ENCODE measurements at places on chromosomes 12 and 14.
A peak's percentile ranks its signal among the peaks of the same experiment; 100 is the strongest.

DNA sequence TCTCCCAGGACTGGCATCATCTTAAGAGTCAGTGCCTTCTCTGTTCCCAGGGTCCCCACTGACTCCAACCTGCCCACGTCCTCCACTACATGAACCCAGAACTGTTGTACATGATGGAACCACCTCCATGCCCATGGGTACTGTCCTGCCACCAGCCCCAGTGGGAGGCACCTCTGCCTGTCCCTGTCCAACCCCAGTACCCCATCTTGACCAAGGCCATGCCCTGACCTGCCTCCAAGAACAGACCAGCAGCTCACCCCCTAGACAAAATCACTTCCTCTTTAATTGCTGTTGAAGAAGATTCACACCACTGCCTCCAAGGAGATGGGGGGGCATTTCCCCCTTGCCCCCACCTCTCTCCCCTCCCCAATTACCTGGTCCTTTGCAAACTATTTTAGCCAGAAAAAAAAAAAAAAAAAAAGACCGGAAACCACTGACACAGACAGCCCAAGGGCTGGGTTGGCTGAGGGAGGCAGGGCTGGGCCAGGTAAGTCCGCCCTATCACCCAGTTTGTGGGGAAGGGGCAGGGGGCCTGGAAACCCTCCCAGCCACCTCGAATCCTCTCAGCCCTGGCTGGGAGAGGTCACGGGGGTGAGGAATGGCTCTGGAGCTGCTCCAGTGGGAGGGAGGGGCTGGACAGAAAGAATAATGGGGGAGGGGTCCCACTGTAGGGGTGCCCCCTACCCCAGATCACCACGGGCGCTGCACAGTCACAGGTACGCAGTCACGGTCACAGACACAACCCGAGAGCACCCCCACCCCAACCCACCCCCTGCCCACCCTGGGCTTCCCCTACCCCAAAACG is 13.4 kb downstream of the AGAP2 start:
- no peak for DNase-seq

DNA sequence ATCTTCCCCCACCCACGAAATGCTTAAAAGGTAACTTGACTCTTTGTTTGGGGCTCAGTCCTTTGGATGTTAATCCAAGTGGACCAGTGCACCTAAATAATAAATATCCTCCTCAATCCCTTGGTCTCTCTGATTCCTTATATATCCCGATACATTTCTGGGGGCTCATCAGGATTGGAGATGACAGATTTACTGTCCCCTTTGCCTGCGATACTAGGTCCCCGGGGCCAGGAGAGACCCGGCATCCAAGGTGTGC is 26.3 kb downstream of the KLRK1 start:
- DNase-seq: no peak

DNA sequence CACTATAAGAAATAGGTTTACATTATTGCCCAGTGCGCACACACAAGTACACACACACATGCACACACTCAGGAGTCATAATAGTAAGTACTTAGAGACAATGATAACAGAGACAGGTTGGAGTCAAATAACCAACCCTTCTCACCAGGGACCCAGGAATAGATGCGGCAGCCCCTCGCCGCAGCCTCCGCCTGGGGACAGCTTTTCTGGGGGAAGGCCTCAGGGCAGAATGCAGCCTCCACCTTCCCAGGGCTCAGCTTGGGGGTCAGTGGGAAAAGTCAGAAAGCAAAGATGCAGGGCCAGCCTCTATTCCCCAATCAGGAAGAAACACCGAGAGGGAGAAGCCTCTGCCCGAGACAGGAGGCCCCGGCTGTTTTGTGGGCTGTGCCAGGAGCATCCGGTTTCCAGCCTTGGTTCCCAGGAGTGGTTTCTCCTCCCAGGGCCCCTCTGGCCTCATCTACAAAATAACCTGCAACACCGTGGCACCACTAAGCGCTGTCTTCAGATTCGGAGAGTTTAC is 23.4 kb upstream of the EIF5 start:
- no peak for DNase-seq

- DNase-seq: no peak
Measured at GRCh38 chr14:94532447-94532846, 23.2 kb upstream of the SERPINA12 start.

GRCh38 chr14:103889313-103890051 is 38.8 kb upstream of the TDRD9 start:
- no peak for DNase-seq

DNA sequence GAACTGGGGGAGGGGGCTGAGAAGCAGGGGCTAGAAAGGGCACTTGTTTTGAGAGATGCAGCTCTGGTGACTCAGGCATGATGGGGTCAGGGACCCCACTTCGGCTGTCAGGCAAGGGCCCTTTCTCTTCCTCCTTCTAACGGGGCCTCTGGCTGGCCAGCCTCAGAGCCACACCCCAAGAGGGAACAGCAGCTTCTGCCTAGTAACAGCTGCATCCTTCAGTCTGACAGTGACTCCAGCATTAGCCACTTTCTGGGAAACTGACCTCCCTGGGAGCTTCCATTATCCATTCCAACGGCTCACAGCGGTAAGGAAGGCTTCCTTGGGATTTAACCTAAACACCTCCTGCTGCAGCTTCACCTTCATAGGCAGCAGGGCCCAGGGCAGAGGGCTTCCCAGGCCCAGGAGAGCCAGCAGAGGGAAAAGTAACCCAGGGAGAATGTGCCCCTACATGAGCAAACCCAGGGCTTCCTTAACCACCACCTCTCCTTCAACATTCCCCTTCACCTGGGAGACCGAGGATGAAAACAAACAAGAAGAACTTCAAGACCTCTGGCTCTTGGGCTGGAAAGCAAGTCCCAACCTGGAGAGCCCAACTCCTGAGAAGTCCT is 2.7 kb downstream of the NCKAP5L start:
- DNase-seq: no peak

- peak; percentile 83 for DNase-seq
Measured at GRCh38 chr14:58501214-58501816, 73.8 kb downstream of the KIAA0586 start.

DNA sequence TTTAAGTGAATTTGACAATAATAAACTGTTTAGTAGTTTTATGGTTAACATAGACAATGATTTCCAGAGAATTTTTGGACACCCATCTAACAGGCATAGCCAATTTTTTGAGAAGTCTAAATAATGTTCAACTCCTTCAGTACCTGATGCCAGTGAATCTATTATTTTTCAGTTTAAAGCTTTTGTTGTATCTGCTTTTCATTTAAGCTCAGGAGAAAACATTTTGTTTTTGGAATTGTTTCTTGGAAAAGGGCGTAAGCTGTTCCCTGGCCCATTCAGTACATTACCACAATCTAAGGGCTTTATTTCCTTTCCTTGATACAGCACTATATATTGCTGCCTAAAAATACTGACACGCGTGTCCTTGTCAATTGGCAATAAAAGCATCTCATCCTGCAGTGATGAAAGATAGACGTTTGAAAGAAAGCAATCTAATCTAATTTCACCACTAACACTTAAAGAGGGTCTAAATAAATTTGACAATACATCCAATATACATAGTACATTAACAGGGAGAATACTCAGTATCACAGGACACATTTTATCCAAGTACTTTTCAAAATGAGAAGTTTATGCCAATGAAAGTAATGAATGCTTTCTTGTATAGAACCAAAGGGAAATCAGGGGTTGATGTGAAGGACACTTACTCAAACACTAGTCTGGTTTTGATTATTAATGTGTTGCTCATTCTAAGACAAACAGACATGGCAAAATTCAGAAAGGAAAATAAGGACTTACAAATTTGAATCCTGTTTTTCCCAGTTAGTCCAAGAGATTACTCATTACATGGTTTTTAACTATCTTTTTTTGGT is 104.2 kb upstream of the LGR5 start:
- DNase-seq: no peak

GRCh38 chr12:71872972-71873371 is 33.4 kb downstream of the TBC1D15 start:
- no peak for DNase-seq

Measured in spinal cord (tissue), 10 donors.